Activated T-cell treated with anti-CD3 and anti-CD28 coated beads, Interleukin-2, amount 50 U/mL, for 24 hours (primary cell): ENCODE measurements at places on chromosomes 5 and 9.

DNA sequence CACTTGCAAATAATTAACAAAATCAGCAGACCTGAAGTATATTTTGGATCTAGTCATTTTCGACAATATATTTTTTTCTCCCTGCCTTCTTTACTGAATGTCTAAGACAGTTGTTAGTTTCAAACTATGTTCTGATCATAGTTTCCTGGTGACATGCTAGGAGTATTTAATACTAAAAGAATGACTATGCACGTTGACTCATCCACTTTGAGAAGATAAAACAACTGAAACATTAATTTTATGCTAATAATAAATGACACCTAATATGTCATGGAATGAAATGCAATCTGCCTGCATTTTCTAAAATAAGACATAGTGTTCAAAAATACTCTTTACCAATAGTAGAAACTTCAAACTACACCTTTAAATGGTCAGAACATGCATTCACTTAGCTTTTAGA is 2123.7 kb upstream of the C9orf72 start:
- no peaks in the 10 kb centered on the region for H3K27me3 ChIP-seq
- H3K27ac ChIP-seq = no peak overlapping the region
- H3K36me3 ChIP-seq = no peaks in the 10 kb centered on the region
- no peaks in the 10 kb centered on the region for H3K4me1 ChIP-seq

- H3K4me3 ChIP-seq = no peak overlapping the region
- no peaks in the 10 kb centered on the region for H3K36me3 ChIP-seq
- peaks cover 28% of the 10 kb centered on the region for H3K27me3 ChIP-seq
- H3K4me1 ChIP-seq = no peaks in the 10 kb centered on the region
Measured at GRCh38 chr9:111276431-111277128, 53.4 kb downstream of the OR2K2 start.

GRCh38 chr9:90969021-90969675 is 167.5 kb downstream of the SYK start:
- peaks cover 29% of the 10 kb centered on the region for H3K27me3 ChIP-seq
- H3K36me3 ChIP-seq = no peaks in the 10 kb centered on the region
- no peak for DNase-seq
- H3K4me3 ChIP-seq = no peak overlapping the region

- H3K4me1 ChIP-seq = no peaks in the 10 kb centered on the region
- no peaks in the 10 kb centered on the region for H3K27me3 ChIP-seq
- no peaks in the 10 kb centered on the region for H3K36me3 ChIP-seq
Measured at GRCh38 chr9:120366644-120367019, 213.3 kb downstream of the CDK5RAP2 start.

DNA sequence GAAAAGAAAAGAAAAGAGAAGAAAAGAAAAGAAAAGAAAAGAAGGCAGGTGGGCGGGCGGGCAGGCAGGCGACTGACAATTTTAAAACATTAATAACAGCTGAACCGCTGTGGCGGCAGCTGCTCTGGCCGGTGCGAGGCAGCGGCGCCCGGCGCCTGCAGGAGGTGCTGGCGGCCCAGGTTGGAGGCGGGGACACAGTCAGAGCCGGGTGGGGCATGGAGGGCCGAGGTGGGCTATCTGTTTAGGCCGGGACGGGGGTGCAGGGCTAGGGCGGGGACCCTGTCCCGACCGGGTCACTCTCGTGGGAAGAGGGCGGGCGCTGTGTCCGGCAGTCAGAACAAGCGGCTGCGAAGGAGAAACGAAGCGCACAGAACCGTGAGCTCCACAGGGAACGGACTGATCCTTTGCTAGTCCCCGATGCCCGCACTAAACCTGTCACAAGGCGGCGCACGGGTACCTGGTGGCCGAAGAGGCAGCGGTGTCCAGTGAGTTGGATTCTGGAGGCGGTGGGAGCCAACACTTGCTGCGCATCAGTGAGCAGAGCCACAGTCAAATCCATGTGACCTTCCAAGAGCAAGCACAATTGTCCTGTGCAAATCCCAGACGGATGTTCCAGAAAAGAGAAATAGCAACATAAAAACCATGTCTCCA is 13.6 kb upstream of the ALDOB start:
- H3K27ac ChIP-seq = no peak overlapping the region
- peak; percentile 69 for DNase-seq
- H3K27me3 ChIP-seq = peaks cover 70% of the 10 kb centered on the region
- peak overlapping the region; percentile 61 for H3K4me3 ChIP-seq
- peaks cover 9% of the 10 kb centered on the region for H3K4me1 ChIP-seq

GRCh38 chr5:119582987-119583386 is 46.4 kb upstream of the FAM170A start:
- DNase-seq = no peak
- peaks cover 2% of the 10 kb centered on the region for H3K27me3 ChIP-seq
- no peaks in the 10 kb centered on the region for H3K36me3 ChIP-seq
- H3K4me3 ChIP-seq = no peak overlapping the region
- H3K4me1 ChIP-seq = no peaks in the 10 kb centered on the region

DNA sequence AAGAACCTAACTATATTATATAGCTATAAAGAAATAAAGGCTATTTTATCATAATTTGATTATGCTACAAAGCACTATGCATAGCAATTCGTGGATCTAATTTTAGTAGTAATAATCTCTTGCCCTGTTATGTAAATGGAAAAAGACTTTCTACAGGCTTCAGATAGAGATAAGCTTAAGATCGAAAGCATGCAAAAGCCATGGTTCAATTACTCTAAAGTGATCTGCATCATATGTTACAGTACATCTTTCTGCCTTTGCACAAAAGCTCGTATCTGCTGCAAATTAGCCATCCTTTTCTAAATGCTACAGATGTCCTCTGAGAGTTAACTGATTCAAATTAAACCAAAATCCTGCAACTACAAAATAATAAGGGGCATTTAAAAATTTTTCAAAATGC is 234.8 kb upstream of the TMEM161B start:
- DNase-seq = no peak
- H3K4me1 ChIP-seq = peaks cover 16% of the 10 kb centered on the region
- H3K27ac ChIP-seq = no peak overlapping the region
- peak overlapping the region; percentile 78 for H3K4me3 ChIP-seq
- H3K27me3 ChIP-seq = no peaks in the 10 kb centered on the region

- H3K27ac ChIP-seq = peak overlapping the region; percentile 61
- peaks cover 16% of the 10 kb centered on the region for H3K4me1 ChIP-seq
- H3K27me3 ChIP-seq = no peaks in the 10 kb centered on the region
- peak; percentile 77 for DNase-seq
Measured at GRCh38 chr9:113602126-113603047, 138.9 kb downstream of the RGS3 start.
